ENCODE measurements at places on chromosomes 7 and 10. TPM values are rescaled to one million over a fixed set of nuclear protein-coding genes. Genes with fewer than 3 reads are reported as not detected.

The SNX8 gene
- 46.2 TPM for total RNA-seq

The LLCFC1 gene
- not detected for total RNA-seq

The ATP6V0A4 gene
- total RNA-seq = 0.78 TPM

The CADPS2 gene
- total RNA-seq = 19.7 TPM

The ADARB2 gene
- total RNA-seq = 2.7 TPM

The TSPAN15 gene
- 11.6 TPM for total RNA-seq

The WNT8B gene
- total RNA-seq = 0.67 TPM

The SLC29A4 gene
- 6.9 TPM for total RNA-seq

The AHR gene
- total RNA-seq = 9.7 TPM

The PTPRE gene
- 0.69 TPM for total RNA-seq

The STAG3 gene
- total RNA-seq = 3.8 TPM

The CLCN1 gene
- 0.33 TPM for total RNA-seq

The TAS2R41 gene
- total RNA-seq = not detected

The SPDYE6 gene
- total RNA-seq = not detected

The RBP3 gene
- not detected for total RNA-seq

The FAM25C gene
- not detected for total RNA-seq

The NUPR2 gene
- total RNA-seq = not detected

The PGAM2 gene
- 1.4 TPM for total RNA-seq

The TUBB8 gene
- 1.5 TPM for total RNA-seq

The TMEM184A gene
- total RNA-seq = 1.8 TPM

The EMX2 gene
- not detected for total RNA-seq

The MCU gene
- 51.6 TPM for total RNA-seq

The LRRD1 gene
- not detected for total RNA-seq

The SKIDA1 gene
- total RNA-seq = 8.2 TPM

Data from H1 (cell line).